ENCODE measurements at places on chromosomes 12 and 14. TPM values are rescaled to one million over a fixed set of nuclear protein-coding genes. Genes with fewer than 3 reads are reported as not detected.

IL26 gene
- not detected for total RNA-seq

RDH12 gene
- total RNA-seq = not detected

DNA sequence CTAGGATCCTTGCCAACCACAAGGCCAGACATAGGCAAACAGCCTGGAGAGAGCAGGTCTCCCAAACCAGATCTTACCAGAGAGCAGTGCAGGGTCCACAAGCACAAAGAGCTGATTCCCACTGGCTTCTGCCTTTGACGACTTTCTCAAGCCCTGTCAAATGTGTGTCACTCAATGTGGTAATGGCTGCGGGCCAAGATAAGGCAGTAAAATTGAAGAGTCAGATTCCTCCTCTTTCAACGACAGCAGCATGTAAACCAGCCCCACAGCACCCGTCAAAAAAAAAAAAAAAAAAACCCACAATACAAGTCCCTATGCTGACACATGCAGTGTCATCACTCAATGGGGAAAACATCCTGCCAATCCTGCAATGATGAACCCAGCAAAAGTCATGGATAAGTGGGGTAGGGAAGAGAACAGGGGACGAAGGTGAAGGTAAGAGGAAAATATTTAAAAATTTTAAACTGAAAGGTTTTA lies at the start of gene STON2:
STON2 (minus strand) TSS at position 123 of the 477 bp plus-strand sequence. CDS start 1,942 bp downstream, outside the sequence.
- peaks cover 31% of the 10 kb centered on the region for H3K27me3 ChIP-seq
- H3K27ac ChIP-seq = peak within 1 kb of the TSS; percentile 95
- peak within 1 kb of the TSS; percentile 60 for H3K4me3 ChIP-seq
- DNase-seq = peak; percentile 68
- H3K4me1 ChIP-seq = peaks cover 25% of the 10 kb centered on the region

- H3K4me1 ChIP-seq = peaks cover 26% of the 10 kb centered on the region
- H3K27ac ChIP-seq = no peak overlapping the region
- DNase-seq = no peak
Observed at GRCh38 chr12:124696693-124697476, 129.5 kb upstream of the NCOR2 start.

DNA sequence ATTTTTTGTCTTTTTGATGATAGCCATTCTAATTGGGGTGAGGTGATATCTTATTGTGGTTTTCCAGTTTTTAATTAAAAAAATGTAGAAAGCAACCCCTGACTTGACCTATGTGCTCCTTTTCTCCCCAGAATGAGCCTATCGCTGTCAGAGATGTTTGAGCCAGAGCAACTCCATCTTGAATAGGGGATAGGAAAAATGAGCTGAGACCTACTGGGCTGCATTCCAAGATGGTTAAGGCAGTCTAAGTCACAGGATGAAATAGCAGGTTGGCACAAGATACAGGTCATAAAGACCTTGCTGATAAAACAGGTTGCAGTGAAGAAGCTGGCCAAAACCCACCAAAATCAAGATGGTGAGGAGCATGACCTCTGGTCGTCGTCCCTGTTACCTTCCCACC lies 13.8 kb downstream of the ERP27 start:
- no peaks in the 10 kb centered on the region for H3K4me1 ChIP-seq
- H3K36me3 ChIP-seq = no peaks in the 10 kb centered on the region
- H3K27me3 ChIP-seq = no peaks in the 10 kb centered on the region
- no peak overlapping the region for H3K27ac ChIP-seq
- no peak overlapping the region for H3K4me3 ChIP-seq
- no peak for DNase-seq

GRCh38 chr14:73752297-73752992 lies 38.3 kb upstream of the PNMA1 start:
- H3K4me3 ChIP-seq = no peak overlapping the region
- H3K27me3 ChIP-seq = no peaks in the 10 kb centered on the region
- peak; percentile 60 for DNase-seq
- peaks cover 59% of the 10 kb centered on the region for H3K4me1 ChIP-seq
- H3K27ac ChIP-seq = peak overlapping the region; percentile 94

- no peaks in the 10 kb centered on the region for H3K4me1 ChIP-seq
- no peak overlapping the region for H3K4me3 ChIP-seq
- H3K27ac ChIP-seq = no peak overlapping the region
- no peak for DNase-seq
- H3K36me3 ChIP-seq = no peaks in the 10 kb centered on the region
Observed at GRCh38 chr12:96077081-96077480, 41.7 kb upstream of the LTA4H start.

DNA sequence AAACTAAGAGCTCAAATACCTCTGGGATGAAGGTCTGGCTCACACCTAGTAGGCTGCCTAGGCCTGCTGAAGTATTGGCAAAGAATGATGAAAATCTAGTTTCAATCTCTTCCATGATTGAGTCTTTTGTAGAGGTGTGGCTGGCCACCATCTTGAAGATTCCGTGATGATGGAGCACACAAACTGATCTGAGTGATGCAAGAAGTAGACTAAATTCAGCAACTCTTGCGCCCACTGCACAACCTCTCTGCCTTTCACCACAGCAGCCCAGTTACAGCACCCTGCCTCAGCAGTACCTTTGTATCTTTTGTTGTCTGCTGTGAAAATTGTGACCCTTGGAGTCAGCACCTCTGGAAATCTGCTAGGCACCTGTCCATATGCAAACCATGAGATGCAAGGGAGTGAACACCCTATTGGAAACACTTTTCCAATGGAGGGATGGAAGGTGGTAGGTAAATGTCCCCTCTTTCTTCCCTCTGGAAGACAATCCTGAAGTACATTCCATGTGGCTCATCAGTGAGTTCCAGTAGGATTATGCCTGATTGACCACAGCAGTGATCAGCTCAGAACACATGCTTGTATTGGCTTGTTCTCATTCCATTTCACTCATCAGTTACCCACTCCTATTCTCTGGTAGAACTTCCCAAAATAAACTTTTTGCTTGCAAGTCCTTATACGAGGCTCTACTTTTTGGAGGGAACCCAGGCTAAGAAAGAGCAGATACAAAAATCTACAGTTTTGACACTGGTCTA lies 58.6 kb downstream of the BTBD7 start:
- H3K4me3 ChIP-seq = no peak overlapping the region
- no peak for DNase-seq
- H3K4me1 ChIP-seq = 0 out of 2 replicates have a peak, but pooled peaks cover 7% of the 10 kb centered on the region
- H3K27ac ChIP-seq = no peak overlapping the region

DNA sequence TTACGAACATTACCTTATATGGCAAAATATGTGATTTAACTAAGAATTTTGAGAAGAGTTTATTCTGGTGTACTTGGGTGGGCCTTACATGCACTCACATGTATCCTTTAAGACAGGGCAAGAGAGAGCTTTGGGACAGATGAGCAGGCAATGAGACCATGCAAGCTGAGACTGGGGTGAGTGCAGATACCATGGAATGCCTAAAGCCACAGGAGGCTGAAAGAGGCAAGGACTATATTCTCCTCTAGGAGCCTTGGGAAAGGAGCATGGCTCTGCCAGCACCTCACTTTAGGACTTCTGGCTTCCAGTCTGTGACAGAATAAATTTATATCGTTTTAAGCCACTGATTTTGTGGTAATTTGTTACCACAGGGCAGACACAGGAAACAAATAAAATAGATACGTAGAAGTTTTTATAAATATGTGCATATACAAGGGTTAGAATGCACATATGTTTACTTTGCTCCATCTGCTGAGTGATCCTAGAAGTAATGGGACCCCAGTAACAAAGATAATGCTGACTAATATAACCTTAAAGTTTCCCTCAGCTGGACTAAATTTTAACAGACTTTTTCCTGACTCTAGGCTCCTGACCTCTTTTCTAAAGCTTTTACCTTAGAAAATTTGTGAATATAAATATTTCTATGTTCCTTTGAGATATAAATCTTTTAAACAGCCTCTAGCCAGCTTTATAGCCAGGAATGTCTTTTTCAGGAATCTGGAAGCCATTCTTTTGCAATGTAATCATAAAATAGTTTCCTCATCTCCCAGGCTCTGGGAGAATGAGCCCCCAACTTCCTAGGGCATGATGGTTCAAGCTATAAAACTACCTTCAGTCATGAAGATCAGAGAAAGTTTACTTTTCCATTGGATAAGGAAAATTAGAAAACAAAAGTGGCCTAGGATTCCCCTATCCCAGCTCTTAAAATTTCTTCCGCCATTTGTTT lies 216.8 kb downstream of the PPFIA2 start:
- no peak overlapping the region for H3K27ac ChIP-seq
- H3K4me3 ChIP-seq = no peak overlapping the region
- H3K4me1 ChIP-seq = peaks cover 6% of the 10 kb centered on the region

DNA sequence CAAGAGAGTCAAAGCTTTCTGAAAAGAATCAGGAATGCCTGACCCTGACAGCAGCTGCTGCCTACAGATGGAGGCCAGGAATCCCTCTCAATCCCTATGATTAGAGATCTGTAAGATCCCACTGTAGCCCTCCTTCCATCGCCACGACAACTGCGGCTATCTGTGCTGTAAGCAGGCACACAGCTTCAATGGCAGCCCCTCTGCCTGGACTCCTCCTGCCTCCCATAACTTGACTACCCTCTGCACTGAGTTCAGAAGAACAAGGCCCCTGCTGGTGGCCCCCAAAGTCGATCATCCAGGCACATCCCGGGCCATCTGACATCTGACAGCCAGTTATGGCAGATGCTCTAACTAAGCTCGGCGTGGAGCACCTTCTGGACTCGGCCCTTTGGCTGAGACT lies 2.9 kb downstream of the CLMN start:
- peaks cover 13% of the 10 kb centered on the region for H3K27me3 ChIP-seq
- no peak overlapping the region for H3K27ac ChIP-seq
- no peaks in the 10 kb centered on the region for H3K4me1 ChIP-seq
- no peak overlapping the region for H3K4me3 ChIP-seq
- no peaks in the 10 kb centered on the region for H3K36me3 ChIP-seq
- no peak for DNase-seq

DNA sequence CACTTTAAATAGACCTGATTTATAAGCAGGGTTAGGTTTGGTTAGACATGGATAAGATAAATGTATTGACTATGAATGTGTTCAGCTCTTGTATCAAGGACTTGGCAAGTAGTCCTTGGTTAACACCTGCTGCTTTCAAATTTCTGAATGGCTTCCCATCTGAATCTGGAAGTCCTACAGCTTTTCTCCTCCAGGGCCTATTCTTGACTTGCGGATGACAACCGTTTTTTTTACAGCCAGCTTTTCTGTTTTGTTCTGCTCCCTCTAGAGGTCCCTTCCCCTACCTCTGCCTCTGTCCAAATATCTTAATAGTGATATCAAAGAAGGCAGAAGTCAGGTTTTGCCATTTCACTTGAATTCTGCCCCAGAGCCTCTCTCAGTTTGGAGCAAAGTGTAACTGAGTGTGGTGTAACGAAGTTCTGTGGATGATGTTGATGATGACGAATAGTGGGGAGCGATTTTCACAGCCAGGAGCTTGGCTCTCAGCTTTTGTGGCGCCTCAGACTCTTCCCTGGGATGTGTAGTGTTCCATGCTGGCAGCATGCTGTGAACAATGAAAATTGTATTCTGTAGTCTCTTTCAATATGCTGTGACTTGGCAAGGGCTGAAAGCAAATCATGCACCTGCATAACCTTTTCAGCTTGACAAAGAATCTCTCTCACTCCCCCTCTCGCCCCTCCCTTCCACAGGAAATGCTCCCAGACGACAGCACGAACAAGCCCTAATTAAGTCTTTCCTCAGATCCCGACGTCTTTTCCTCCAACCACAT lies 5.0 kb upstream of the SLC4A8 start:
- DNase-seq = peak; percentile 11
- H3K4me1 ChIP-seq = peaks cover 6% of the 10 kb centered on the region
- no peak overlapping the region for H3K4me3 ChIP-seq
- no peak overlapping the region for H3K27ac ChIP-seq
- H3K36me3 ChIP-seq = no peaks in the 10 kb centered on the region
- no peaks in the 10 kb centered on the region for H3K27me3 ChIP-seq

DNA sequence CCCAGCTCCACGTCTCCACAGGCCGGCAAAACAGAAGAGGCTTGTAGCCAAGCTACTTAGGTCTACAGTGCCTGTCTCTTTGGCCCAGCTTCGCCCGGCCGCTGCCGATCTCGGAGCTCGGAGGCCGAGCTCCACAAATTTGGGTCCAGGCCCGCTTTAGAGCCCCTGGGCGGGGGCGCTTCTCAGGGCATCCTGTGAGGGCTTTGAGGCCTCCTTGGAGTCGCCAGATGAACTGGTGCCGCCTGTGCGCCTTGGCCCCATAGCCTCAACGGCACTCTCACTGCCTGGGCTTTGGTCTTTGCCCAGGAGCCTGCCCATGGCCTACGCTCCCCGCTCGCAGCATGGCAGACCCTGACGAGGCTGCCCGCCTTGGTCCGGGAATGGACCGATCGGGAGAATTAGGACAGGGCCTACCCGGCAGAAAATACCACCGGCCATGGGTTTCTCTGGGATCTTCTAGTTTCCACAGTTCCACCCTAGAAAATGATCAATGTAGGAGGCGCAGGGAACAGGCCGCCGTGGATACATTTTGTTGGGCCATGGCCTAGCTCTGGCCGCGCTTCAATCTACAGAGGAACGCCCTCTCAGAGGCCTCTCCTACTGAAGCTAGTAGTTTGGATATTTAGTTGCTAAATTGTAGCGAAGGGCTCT lies 953 bp upstream of the NKX2-8 start:
- peak; percentile 7 for DNase-seq
- peaks cover 84% of the 10 kb centered on the region for H3K27me3 ChIP-seq
- H3K4me1 ChIP-seq = no peaks in the 10 kb centered on the region
- H3K27ac ChIP-seq = no peak overlapping the region
- H3K36me3 ChIP-seq = no peaks in the 10 kb centered on the region

- H3K4me1 ChIP-seq = peaks cover 53% of the 10 kb centered on the region
- H3K4me3 ChIP-seq = peak overlapping the region; percentile 44
- peak overlapping the region; percentile 93 for H3K27ac ChIP-seq
- H3K27me3 ChIP-seq = no peaks in the 10 kb centered on the region
- no peaks in the 10 kb centered on the region for H3K36me3 ChIP-seq
- DNase-seq = peak; percentile 97
Observed at GRCh38 chr14:51442513-51443175, 202.6 kb downstream of the TMX1 start.

DNA sequence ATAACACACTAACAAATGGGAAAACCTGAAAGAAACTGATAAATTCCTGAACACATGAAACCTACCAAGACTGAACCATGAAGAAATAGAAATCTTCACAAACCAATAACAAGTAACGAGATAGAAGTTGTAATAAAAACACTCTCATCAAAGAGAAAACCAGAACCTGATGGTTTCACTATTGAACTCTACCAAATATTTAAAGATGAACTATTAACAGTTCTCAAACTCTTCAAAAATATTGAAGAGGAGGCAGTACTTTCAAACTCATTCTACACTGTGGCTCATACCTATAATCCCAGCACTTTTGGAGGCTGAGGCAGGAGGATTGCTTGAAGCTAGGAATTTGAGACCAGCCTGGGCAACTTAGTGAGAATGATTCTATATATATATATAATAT lies 48.4 kb upstream of the TMTC2 start:
- no peaks in the 10 kb centered on the region for H3K27me3 ChIP-seq
- H3K27ac ChIP-seq = no peak overlapping the region
- H3K4me1 ChIP-seq = no peaks in the 10 kb centered on the region
- no peak for DNase-seq
- no peak overlapping the region for H3K4me3 ChIP-seq
- H3K36me3 ChIP-seq = no peaks in the 10 kb centered on the region

DNA sequence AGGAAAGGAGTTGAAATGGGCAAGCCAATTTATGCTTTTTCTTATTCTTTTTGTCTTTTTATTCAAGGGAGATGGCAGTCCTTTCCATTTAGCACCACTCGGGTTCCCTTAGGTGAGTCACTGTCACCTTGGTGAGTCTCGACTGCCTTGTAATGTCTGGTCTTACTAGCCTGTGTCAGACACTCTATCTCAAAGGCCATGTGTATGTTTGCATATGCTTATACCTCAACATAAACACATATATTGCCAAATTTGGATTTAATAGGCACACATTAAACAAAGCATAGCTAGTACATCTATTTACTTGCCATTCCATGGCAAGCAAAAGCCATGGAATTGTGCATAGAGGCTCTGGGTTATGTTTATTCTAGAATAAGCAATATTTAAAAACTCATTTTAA lies 624.9 kb upstream of the FOXG1 start:
- H3K36me3 ChIP-seq = no peaks in the 10 kb centered on the region
- H3K27ac ChIP-seq = no peak overlapping the region
- no peaks in the 10 kb centered on the region for H3K27me3 ChIP-seq
- no peaks in the 10 kb centered on the region for H3K4me1 ChIP-seq
- DNase-seq = no peak
- H3K4me3 ChIP-seq = no peak overlapping the region
